ENCODE measurements at places on chromosomes 1 and 21.
A peak's percentile ranks its signal among the peaks of the same experiment; 100 is the strongest.

GRCh38 chr1:86119214-86119764 lies 37.3 kb downstream of the COL24A1 start:
- DNase-seq, result no peak

GRCh38 chr1:42165511-42166210 lies 1.1 kb upstream of the GUCA2A start:
- peak; percentile 49 for DNase-seq

- no peak for DNase-seq
These were observed 6.8 kb downstream of the PKNOX1 start for GRCh38 chr21:42981214-42981523.

DNA sequence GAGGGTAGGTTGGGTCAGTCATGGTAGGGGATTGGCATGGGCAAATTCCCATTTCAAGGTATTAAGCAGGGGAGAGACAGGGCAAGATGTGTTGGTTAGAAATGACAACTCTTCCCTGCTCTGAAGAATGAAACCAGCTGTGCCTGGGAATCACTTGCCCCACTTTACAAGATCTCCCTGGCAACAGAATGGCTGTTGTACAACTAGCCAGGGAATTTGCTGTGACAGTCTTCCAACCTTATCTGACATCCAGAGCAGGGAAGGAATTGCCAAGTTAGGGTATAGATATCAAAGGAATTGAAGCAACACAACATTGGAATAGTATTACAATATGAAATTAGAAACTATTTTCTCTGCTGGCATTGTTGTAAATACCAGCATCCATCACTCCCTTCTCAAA lies 154.7 kb downstream of the CACNA1E start:
- DNase-seq, result no peak

GRCh38 chr1:194618101-194618500 lies 1431.7 kb upstream of the B3GALT2 start:
- DNase-seq, result no peak

- no peak for DNase-seq
These were observed 307.2 kb downstream of the HHIPL2 start for GRCh38 chr1:222240536-222241181.

GRCh38 chr1:94806441-94806871 lies 13.7 kb upstream of the SLC44A3 start:
- DNase-seq, result no peak

DNA sequence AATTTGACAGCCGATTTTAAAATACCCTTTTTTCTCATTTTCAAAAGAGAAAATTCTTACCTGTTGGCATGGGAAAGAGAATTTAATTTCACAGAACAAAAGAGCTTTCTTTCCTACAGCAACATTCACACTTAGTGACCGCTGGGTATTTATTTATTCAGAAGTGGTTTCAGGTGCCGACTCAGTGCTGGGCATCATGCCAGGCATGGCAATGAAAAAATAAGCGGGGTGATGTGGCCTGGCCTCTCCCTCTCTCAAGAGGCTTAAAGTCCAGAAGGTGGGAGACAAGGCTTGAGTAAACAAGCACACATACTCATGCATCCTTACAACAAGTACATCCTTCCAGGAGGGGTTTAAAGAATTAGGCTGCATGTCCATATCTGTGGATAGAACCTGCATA lies 4.1 kb upstream of the PCP4 start:
- peak; percentile 72 for DNase-seq

GRCh38 chr21:33053951-33054350 lies 16.0 kb upstream of the OLIG1 start:
- no peak for DNase-seq

DNA sequence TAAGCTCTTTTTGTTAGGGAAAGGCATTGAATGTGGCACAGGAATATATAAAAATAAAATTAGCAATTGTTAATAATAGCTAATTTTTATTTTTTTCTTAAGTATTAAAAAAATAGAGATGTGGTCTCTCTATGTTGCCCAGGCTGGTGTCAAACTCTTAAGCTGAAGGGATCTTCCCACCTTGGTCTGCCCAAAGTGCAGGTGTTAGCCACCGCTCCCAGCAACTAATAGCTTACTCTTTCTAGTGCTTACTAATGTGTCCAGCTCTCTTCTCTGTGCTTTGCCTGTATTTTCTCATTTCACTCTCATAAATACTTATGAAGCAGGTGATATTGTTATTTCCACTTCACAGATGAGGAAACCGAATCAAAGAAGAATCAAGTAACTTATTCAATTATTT lies 13.4 kb upstream of the IL24 start:
- DNase-seq, result no peak

GRCh38 chr1:238438311-238439270 lies 547.9 kb upstream of the ZP4 start:
- DNase-seq, result no peak

Data from NCI-H2107 (cell line).